T-helper 2 cell (primary cell): ENCODE measurements at places on chromosomes 6 and 20.

DNA sequence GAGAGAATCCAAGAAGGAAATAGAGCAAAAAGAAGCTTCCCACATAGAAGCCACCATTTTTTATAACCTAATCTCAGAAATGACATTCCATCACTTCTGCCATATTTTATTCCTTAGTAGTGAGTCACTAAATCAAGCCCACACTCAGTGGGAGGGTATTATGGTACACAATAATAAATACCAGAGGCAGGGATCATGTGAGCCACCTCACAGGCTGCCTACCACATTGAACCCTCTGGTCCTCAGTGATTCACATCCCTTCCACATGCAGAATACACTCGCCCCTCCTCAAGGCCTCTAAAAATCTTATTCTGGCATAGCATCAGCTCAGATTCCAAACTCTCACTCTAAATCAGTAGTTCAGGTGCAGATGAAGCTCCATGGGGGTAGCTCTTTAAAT is 49.4 kb downstream of the TMC2 start:
- DNase-seq: no peak

- peak; percentile 9 for DNase-seq
Observed at GRCh38 chr20:542777-543368, 717 bp downstream of the CSNK2A1 start.

GRCh38 chr20:45507011-45507820 is 8.2 kb downstream of the SPINT3 start:
- DNase-seq: no peak

GRCh38 chr20:640674-641515 is 12.1 kb downstream of the SRXN1 start:
- DNase-seq: no peak

GRCh38 chr6:35302604-35303241 is 5.1 kb downstream of the DEF6 start:
- peak; percentile 78 for DNase-seq

GRCh38 chr6:35036059-35036827 is 104.9 kb downstream of the TCP11 start:
- no peak for DNase-seq

DNA sequence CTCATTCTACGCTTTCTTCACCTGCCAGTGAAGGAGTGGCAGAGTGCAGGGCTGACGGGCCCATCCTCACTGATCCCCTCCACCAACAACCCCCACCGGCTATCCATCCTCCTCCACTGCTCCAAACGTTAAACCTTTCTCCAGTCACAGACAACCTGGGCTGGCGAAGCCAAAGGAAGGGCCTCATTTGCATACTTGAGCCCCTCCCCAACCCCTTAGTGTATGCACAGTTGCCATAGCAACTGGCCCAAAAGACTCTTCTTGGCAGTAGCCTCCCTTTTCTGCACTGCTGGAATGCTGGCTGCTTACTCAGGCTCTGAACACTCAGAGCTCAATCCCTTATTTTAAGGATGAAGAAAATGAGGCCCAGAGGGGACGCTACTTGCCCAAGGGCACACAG is 130.3 kb downstream of the GRM4 start:
- DNase-seq: no peak
